A549 treated with AZD2906 at 1 μM for 4 hours (cell line): ENCODE measurements at places on chromosomes 1 and 21. TPM values are rescaled to one million over a fixed set of nuclear protein-coding genes. Genes with fewer than 3 reads are reported as not detected.

The C1orf159 gene
- total RNA-seq = 8.2 to 14.5 TPM (median 13.7 TPM) in 5 replicates

The SYT14 gene
- 0.03 to 0.09 TPM (median 0.07 TPM) in 5 replicates for total RNA-seq

The UMODL1 gene
- total RNA-seq = not detected in 5 replicates

The SPRR2E gene
- not detected in 5 replicates for total RNA-seq

The GSTM5 gene
- total RNA-seq = not detected in 5 replicates

The KIF17 gene
- 1.8 to 2.5 TPM (median 2.1 TPM) in 5 replicates for total RNA-seq

The KNCN gene
- not detected in 5 replicates for total RNA-seq

The NUAK2 gene
- 21.3 to 27.0 TPM (median 24.7 TPM) in 5 replicates for total RNA-seq

The CYP4A22 gene
- not detected in 5 replicates for total RNA-seq

The RAP1GAP gene
- 8.3 to 10.5 TPM (median 9.7 TPM) in 5 replicates for total RNA-seq

The KCNJ10 gene
- total RNA-seq = not detected in 5 replicates

The DYNLT4 gene
- total RNA-seq = 0.63 to 0.93 TPM (median 0.68 TPM) in 4 of 5 replicates, not detected in the other

The PRDM2 gene
- 7.2 to 10.2 TPM (median 8.0 TPM) in 5 replicates for total RNA-seq
